Fibroblast of upper back skin (primary cell): ENCODE measurements at places on chromosomes 3 and 15.
A peak's percentile ranks its signal among the peaks of the same experiment; 100 is the strongest.

DNA sequence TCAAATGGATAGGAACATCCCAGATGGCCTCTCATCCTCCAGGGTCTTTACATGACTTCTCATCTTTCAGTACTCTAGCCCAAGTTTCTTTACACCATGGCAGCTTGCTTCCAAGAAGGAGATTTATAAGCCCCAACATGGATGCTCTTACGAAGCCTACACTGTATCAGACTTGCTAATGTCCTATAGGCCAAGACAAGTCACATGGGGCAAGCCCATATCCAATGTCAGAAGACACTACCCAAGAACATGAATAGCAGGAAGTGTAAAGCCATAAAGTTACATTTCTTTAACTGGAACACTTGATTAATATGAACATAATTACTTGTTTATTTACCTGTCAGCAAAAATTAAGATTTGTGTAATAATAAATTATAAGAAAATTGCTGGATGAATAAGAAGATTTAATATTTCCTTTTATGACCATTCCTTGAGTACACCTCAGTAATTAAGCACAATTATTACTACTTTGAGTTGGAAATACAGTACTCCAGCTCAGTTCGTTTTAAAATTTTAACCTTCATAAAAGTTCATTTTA lies 5.1 kb downstream of the SPESP1 start:
- no peak for DNase-seq

- DNase-seq, result peak; percentile 50
Observed at GRCh38 chr3:129665024-129665768, 58.7 kb upstream of the PLXND1 start.

DNA sequence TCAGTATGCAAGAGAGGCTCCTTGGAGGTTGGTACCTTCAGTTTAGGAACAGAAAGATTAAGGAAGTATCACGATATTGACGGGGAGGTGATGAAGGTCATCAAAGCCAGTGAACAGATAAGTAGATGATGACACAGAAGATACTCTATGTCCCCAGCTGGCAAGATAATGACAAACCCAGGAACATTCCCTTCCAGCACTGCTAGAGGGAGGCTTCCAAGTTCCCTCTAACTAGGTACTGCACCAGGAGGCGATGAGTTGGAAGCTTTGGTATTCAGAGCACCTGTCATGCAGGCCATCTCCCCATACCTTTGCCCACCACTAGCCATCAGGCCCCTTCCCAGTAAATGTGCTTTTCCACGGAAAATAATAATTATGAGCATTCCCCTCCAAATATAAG lies 40.8 kb downstream of the NBEAL2 start:
- no peak for DNase-seq

- no peak for DNase-seq
Observed at GRCh38 chr3:187982142-187982541, 171.8 kb upstream of the LPP start.

DNA sequence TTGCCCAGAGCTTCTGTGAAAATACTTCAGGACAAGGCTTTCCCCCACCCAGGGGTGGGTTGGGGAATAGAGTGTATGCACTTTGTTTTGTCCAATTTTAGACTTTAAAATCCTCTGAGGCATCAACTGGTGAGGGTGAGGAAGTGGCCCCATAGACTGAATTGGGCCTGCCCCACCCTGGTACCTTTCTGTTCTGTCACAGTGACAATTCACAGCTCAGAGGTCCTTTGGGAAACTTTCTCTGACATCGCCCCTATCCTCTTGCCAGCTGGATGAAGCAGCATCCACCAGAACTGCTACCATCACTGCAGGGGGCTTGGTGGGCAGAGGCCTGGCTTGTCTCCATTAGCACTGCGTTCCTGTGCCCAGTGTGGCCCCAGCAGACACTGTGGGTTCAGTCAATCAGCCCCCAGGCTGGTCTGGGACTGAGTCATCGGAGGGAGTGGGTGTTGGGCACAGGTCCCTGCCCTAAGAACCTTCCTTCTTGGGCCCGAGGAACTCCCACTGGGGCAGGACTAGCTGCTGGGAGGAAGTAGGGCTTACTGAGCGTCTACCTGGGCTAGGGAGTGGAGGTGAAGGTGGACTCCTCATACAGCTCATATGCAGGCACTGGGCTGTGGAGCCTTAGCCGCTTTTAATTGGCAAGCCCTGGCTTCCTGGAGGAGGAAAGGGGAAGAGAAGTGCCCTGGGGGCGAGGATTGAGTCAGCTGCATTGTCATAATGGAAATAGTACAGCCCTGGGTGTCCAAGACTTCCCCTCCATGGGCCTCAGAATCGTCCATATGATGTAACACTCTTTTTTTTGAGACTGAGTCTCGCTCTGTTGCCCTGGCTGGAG lies 1.5 kb upstream of the PPM1M start:
- no peak for DNase-seq

DNA sequence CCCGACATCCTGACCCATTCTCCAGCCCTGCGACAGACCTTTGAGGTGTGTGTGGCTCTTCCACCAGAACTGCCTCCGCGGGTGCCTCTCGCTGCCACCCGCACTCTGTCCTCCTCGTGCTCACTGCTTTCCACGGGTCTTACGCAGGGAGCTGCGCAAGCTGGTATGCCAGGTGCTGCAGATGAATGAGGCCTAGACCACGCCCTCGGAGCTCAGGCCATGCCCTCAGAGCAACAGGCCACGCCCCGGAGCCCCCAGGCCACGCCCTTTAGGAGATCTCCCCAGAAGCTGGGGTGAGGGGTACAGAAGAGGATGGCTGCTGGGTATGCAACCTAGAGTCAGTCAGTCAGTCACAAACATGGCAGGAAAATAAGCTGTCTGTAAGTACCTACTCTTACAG lies 300.3 kb downstream of the GABRG3 start:
- DNase-seq, result no peak

DNA sequence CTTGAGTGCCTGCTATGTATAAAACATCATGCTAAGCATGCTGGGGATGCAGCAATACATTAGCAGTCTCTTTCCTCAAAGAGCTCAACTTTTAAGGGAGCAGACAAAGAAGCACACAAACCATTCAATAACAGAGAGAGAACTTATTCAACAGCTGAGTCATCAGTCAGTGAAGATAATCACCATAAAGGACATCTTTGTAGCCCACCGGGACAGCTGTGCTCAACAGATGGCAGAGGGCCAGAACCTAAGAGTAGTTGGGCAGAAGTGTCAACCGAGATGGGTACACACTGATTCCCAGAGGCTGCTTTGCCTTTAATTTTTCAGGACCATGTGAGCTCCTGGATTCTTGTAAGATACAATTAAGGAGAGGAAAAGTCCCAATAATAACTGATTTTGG lies 4.2 kb upstream of the RAB8B start:
- no peak for DNase-seq

GRCh38 chr3:158649791-158650190 lies 5.5 kb downstream of the GFM1 start:
- DNase-seq, result no peak

DNA sequence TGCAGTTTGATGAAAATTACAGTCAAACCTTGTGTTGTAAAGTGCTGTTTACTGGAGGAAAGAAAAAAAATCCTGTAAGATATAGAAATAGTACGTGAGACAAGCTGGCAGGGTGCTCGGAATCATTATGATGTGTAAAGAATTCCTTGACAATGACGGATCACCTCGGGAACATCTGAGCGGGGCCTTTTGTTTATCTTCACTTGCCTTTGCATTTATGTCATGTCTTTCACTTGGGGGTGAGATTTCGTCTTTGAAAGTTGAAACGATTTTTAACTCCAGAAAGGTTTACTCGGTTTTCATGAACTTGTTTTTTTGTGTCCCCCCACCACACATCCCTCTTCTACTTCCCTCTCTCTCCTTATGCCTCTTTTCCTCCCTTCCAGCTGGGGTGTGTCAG lies 128.3 kb upstream of the VEPH1 start:
- DNase-seq, result peak; percentile 42

- DNase-seq, result no peak
Observed at GRCh38 chr3:136958939-136959338, 1.2 kb downstream of the IL20RB start.

GRCh38 chr3:39154280-39155021 lies 1.1 kb upstream of the CSRNP1 start:
- DNase-seq, result peak; percentile 43

DNA sequence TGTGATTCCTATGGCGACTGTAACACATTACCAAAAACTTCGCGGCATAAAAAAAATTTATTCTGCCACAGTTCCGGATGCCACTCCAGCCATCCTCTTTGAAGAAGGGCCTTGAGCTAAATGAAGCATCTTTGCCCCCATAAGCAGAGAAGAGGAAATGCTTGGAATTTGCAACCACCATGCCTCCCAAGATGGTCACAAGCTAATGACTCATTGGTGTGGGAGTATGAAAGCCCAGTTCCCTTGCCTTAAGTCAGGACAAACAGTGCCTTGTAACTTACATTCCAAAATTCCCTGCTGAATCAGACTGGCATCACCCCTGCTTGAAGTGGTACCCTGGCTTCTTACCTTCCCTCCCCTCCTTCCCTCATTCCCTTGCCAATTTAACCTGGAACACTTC lies 1077.4 kb downstream of the EPHA3 start:
- peak; percentile 3 for DNase-seq

DNA sequence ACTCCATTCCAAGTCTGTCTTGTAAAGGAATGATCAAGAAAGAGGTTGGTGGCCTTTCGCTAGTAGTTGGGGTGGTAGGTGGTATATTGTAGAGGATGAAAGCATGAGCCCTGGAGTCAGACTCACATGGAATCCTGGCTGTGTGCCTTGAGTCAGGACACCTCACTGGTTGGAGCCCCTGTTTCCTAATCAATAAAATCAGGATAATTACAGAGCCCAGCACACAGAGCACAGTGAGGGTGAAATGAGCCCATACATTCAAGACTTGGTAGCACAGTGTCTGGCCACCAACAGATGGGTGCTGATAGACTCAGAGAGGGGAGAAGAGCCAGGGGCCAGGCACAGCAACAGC lies 95.1 kb upstream of the MYZAP start:
- no peak for DNase-seq

DNA sequence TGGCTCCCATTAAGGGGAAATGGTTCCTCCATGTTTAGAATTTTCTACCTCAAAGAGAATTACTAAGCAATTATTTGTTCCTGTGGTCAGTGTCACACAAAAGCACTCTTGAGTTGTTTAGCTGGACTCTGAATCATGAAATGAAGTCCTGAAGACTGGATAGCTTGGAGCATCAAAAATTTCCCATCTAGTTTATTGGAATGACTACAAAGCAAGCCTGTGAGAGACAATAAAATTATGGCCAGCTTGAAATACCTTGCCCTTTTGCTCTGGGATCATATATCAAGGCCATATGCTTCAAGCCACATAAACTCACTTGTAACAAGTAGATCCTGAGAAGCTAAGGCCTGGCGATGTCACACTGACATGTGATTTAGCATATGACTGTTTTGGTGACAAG lies 292.3 kb downstream of the TIGIT start:
- no peak for DNase-seq

DNA sequence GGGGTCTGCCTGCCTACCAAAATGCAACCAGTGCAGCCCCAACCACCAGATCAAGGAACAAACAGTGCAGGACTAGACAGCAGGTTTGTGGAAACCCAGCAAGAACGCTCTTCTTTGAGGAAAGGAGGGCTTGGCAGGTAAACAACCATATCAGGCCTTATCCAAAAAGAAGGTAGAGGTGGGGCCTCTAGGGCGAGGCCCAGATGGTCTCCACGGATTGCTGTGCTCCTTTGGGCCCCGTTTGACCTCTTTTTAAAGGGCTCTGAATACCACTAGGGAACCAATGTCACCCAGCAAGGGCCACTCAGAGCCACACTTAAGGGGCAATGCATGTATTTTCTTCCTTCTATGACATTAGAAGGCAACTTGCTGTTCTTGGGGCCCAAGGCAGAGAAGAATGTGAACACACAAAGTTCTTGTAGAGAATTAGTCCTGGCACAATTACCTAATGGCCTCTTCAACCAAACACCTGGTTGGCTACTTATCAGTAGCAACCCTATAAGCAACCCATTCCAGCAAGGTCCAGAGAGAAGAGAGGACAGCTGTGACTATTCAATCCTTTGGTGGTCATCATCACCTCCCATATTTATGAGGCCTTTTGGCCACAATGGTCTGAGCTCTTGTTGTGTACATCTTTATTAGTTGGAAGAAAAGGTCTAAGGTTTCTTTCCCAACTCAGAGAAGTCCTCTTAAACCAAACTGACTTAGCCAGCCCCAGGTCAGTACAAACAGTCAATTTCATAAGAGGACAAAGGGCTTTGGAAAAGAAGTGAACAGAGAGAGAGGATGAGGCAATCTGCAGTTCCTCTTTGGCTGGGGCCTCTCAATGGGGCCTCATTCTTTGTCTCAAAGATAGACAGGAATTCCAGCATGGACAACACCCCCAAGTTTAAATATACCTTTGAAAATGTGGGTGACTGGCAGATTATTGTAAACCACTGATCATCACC lies 36.0 kb downstream of the FOXP1 start:
- DNase-seq, result no peak

GRCh38 chr3:138327831-138328230 lies 1.8 kb downstream of the NME9 start:
- DNase-seq, result no peak

DNA sequence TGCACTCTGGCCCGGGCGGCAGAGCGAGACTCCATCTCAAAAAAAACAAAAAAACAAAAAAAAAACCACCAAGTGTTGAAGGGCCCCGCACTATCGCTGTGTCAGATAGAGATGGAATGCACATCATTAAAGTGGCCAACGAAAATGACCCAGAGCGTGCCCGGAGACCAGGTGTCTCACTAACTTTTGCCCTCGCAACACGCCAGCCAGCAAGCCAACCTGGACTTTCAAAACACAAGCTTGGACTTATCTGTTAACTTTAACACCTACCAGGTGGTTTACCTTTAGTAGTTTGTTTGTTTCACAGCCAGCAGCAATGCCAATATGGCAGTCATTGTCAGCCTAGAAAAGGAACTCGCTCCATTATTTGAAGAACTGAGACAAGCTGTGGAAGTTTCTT lies 28.6 kb downstream of the FAM174B start:
- no peak for DNase-seq

DNA sequence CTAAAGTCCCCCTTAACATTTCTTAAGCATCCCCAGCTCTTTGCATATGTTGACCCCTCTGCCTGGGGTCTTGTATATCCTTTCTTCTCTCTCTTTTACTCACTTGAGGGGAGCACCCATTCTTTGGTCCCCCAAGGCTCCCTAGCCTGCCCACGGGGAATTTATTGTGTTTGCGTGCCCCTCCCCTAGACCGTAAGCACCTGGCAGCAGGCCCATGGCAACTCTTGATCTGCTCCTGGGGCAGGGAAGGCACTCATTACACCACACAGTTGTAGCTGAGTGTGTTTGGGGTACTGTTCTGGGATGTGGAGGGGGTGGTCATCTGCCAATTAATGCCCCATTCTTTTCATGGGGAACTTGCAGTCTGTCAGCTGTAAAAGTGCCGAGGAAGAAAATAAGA lies 27.3 kb upstream of the SMAD6 start:
- no peak for DNase-seq
